ENCODE measurements at places on chromosomes 12 and 14.

GRCh38 chr12:93847517-93848474 is 170.6 kb downstream of the CRADD start:
- DNase-seq, result no peak

DNA sequence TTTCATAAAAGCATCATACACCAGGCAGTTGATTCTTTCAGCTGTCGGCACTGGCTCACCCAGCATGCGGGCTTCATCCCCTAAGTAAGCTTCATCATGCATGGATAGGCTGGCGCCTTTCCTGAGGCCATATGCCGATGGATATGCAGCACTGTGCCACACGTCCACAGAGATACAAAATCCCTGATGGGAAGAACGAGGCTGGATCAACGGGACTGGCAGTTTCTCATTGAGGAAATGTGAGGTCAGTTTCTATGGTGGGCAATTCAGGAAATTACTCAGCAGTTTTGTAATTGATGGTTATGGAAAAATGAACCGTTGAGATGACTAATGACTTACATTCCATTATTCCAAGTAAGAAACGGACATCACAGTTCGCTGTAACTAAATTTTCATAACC is 453.8 kb downstream of the TMEM121 start:
- no peak for DNase-seq

DNA sequence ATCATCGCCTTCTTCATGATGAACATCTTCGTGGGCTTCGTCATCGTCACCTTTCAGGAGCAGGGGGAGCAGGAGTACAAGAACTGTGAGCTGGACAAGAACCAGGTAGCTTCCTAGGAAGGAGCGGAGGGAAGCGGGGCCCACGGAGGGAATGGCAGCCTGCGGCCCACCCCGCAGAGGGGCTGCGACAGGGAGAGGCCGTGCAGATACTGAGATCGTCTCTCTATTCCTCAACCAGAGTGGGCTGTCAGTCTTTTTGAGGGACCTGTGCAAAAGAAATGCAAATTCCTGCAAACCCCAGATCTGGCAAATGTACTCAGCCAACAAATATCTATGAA is 186.2 kb upstream of the FKBP4 start:
- no peak for DNase-seq

GRCh38 chr12:115790526-115790925 is 487.0 kb downstream of the MED13L start:
- DNase-seq, result no peak

DNA sequence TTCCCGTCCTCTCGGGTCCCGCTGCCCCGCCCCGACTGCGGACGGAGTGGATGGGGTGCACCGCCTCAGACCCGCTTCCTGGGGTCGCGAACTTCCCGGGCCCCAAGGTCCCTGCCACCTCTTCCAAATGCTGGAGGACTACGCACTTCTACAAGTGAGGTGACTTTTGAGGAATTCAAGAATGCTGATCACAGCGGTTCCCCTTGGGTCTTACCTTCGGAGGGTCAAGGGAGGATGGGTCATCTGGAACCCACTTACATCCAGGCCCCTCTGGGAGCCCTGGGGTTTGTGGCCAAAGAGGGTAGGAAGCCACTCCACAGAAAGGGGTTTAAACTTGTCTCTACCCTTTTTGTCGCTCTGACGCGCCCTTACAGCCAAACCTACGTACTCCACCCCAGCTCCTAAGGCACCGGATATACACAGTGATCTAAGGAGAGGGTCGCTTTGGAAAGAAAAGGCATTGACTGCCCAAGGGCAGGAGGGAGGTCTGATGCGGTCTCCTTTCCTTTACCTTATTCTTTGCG is 532 bp upstream of the PRKD1 start:
- no peak for DNase-seq

DNA sequence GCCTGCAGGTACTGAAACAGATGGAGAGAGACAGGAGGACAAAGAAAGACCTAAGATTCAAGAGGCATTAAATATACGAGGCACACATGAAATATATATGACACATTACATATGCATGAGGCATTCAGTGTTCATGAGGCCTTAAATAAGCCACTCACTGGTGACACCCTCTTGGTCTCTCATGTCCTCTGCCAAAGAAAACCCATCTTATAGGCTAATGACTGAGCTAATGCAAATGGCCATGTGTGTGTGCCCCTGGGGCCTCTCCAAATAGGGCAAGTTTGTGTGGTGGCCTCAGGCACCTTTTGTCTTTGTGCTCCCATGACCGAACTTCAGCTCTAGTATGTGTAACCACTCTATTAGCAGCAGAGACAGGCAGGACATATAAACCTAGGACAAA is 18.8 kb downstream of the COQ6 start:
- no peak for DNase-seq

DNA sequence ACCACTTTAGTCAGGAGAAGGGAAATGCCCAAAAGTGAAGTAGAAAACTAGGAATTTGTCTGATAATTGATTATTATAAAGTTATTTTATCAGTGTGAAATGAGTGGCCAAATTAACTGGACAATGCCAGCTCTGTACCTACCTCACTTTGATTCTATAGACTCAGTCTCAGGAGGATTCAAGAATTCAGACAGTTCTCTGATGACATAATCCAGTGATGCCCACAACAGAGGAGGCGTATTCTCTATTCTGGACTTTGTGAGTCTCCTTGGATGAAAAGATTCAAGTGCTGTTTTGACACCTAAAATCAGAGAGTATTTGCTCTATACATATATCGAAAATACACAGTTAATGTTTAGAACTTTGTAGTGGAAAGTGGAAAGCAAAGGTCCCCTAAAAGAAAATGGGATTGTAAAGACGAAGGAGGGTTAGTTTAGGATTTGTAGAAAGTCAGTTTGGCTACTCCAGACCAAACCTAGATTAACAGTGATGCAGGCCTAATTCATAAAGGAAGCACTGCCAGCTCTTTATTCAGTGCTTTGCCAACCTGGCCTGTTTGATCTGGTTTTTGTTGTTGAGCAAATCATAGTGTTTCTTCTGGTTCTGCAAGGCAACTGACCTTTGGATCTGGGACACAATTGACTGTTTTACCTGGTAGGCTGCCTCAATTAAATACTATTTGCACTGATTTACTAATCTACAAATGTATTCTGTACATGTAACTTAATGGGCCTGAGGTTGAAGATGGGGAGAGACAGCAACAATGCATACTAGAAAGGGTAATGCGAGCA is 67.4 kb downstream of the DAD1 start:
- no peak for DNase-seq

- no peak for DNase-seq
These were observed 896.4 kb downstream of the BCL11B start for GRCh38 chr14:98375566-98375965.

- DNase-seq, result peak; percentile 73
These were observed 32.5 kb downstream of the PAWR start for GRCh38 chr12:79658221-79658620.

DNA sequence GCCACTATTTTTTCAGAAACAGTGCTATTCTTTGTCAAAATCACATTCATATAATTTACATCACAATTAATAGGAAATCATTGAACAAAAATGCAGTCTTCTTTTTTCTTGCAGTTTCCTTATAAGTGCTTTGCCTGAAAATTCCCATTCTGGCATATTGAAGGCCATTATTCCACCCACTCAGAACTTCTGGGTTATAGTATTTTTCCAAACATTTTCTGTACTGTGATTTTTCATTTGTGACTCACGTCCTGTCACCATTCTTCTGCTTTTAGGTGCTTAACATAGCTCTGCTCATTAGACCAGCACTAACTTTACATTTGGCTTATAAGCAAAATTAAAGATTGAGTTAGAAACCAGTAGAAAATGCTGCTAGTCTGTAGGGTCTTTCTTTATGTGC is 241.0 kb upstream of the NPAS3 start:
- peak; percentile 83 for DNase-seq

GRCh38 chr14:39038542-39038941 is 64.5 kb downstream of the SEC23A start:
- DNase-seq, result no peak

- DNase-seq, result no peak
These were observed 32.8 kb upstream of the RERG start for GRCh38 chr12:15253990-15254389.

- DNase-seq, result no peak
These were observed 5.8 kb downstream of the GPR68 start for GRCh38 chr14:91238661-91239060.

DNA sequence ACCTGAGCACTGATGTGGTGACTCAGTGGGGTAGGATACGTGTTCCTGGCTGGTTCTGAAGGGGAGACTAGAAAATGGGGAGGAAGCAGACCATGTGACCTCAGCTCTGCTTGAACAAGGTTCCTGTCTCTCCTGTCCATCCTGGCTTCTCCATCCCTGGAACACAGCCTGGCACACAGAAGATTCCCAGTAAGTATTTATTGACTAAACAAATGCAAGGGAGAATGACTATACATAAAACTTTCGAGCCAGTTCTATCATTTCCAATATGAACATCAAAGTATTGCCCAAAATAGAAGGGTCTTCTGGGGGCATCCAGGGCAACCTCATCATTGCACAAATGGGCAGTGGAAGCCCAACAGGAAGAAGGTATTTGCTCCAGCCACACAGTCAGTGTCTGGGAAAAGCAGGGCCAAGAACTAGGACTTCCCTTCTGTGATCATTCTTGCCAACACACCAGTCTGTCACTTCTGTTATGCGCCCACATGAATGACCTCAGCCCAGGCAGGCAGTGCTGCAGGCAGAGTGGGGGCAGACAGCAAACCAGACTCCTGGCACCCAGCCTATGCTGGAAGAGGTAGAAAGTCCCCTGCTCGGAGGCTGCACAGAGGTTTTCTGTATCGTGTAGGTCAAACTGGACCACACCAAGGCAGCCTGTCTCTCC is 5.6 kb upstream of the SERPINA9 start:
- DNase-seq, result peak; percentile 44

DNA sequence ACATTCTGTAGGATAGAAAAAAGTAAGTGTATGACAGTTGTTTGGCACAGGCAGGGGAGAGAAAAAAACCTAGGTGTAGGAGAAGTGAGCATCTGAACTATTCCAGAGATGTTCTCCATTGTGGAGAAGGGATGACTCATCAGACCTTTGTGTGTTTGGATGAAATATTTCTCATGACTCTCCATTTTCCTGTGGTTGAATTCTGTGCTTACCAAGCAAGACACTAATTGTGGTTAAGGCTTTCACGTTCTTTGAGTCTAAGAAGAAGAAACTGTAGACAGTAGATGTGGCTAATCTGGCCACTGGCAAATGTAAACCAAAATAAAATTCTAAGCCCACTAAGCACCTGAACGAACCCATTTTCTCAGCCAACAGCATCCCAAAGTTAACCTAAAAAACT is 107.9 kb upstream of the GZMB start:
- peak; percentile 65 for DNase-seq

GRCh38 chr14:85487215-85487614 is 42.7 kb upstream of the FLRT2 start:
- DNase-seq, result no peak
